Fibroblast of skin of left biceps (primary cell): ENCODE measurements at places on chromosomes 1 and 21.

DNA sequence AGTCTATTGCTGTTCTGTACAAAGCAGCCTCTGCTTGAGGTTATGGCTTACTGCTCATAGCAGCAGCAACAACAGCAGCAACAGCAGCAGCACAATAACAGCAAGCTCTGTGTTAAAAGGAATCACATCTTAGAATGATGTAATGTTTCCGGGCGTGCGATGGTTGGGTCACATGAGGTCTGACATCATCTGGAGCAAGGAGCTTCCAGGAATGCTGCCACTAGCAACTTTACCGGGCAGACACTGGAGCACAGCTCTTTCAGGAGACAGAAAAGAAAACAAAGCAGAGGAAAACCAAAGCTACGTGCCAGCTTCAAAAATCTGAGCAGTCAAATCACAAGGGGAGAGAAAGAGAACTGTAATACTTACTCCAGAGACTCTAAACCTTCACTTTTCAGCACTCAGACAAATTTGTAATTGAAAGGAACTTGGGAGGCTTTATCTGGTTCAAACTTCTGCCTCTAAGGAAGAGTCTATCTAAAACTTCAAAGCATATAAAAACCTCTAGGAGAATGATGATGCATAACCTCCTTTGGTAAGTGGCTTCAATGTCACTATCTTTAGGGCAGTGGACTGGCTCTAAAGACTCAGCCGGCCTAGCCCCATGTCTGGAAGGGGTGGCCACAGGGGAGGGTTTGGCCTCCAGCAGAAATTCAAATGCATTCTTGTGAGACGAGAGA, 28.3 kb upstream of the RAB3GAP2 start:
- peak; percentile 69 for DNase-seq

GRCh38 chr21:26515257-26515656, 57.8 kb downstream of the CYYR1 start:
- DNase-seq, result no peak

GRCh38 chr21:32044205-32045180, 171.7 kb downstream of the HUNK start:
- peak; percentile 72 for DNase-seq

DNA sequence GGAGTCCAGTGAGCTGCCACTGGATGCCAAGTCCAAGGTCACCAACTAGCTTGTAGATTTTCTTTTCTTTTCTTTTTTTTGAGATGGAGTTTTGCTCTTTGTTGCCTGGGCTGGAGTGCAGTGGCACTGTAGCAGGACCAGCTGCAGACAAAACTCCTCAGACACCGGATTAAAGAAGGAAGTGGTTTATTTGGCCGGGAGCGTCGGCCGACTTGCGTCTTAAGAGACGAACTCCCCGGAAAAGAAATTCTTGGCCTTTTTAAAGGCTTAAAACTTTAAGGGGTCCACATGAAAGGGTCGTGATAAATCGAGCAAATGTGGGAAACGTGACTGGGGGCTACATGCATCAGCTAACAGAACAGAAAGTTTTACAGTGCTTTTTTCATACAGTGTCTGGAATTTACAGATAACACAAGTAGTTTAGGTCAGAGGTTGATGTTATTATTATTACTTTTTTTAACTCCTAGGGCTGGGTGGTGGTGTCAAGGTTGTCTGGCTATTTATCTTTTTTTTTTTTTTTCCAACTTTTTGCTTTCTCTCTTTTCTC, 36.4 kb upstream of the CFAP126 start:
- DNase-seq, result no peak

GRCh38 chr1:8070381-8070811, 44.3 kb upstream of the ERRFI1 start:
- DNase-seq, result no peak

DNA sequence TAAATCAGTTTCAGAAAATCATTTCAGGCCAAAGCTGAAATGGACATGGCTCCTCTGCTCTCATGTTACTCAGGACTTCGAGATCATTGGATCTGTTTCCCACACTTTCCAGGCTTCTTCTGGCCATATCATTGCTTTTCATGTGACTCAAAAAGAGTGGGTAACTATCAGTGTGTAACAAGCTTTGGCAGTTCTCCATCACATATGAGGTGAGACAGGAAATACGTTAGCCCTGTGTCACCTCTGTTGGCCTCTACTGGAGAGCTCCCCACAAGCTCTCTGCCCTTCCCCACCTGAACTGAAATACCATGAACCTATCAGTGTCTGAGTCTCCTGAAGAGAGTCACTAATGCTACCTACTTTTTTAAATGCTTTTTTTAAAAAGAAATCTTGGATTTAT, 128.2 kb downstream of the LBR start:
- no peak for DNase-seq

- DNase-seq, result no peak
Observed at GRCh38 chr1:151711044-151711800, 5.4 kb downstream of the CELF3 start.

DNA sequence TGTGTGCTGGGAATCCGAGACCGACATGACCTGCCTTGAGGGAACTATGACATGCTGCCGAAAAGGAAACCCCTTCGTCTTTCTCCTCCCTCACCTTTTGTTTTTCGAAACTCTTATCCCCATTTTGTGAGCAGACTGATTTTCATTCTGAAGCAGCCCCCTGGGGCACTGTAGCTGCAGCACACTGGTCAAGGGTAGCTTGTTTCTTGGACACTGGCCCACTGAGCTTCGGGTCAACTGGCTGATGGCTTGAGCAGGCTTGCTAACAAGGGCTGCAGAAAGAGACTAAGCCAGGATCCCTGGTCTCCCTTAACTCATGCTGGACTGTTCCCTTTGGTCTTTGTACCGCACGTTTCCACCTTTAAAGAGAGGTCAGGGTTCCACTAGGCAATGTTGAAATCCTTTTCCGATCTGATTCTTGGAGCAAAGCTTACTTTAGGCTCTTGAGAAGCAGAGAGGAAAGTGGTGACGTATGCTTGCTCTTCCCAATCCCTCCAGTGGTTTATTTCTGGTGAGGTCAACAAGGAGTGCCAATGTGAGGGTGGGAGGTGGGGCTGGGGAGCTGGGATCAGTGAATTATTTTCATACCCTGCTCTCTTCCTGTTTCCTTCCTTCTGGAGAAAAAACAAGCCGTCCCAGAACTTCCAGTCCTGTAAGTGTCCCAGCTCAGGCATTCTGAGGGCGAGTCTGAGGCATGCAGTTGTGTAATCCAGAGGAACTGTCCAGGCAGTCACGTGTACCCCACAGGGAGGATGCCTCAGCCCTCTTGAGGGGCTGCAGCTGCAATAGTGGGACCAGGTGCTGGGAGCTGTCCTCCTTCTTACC, 7.6 kb downstream of the CYP4B1 start:
- no peak for DNase-seq

DNA sequence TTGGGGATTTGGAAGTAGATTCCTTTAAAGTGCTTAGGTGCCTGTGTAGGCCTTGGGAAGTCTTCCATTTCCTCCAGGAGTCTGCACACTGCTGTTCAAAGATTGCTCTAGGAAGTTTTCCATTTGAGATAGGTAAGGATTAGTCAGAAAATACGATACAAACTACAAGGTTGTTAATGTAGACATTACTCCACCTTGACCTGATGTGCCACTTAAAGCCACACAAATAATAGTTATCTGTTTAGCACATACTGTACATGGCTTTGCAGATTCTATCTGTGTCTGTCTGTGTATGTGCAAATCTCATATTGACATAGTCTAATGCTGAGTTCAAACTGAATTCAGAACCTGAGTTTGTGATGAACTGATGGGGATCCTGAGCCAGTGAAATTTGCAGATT, 118.4 kb downstream of the RHOU start:
- DNase-seq, result no peak

DNA sequence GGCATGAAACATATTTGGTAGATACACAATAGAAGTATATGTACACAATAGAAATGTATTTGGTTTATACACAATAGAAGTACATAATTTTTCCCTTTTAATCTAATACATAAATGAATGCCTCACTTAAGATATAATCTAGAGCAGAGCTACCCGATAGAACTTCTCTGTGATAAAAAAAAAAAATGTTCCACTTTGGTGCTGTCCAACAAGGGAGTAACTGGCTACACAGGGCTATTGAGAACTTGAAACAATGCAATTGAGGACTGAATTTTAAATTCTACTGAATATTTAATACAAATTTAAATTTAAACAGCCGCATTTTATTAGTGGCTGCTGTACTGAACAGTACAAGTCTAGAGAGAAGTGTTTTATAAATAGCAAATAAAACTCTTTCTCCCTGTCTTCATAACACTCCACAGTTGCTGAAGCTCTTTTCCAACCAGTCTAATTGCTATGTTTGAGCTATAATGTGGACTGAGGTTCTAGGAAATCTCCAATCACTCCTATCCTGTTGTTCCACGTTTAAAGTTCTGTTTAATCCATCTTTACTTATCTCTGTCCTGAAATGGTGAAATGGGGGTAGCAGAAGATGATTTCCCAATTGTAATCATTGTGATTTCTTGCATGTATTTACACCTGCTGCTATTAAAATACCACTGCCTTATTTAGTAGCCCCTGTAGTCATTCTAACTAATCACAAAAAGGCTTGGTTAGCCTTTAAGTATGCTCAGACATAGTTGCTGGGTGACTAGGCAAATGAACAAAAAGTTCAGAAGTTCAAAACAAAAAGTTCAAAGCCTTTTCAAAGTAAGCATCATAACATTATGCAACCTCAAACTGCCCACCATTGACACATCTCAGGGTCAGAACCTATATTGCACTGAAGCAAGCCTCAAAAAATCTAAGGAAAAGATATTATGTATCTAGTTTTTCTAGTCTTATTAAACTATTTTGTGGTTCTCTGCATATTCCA, 192.3 kb upstream of the C1orf87 start:
- DNase-seq, result no peak

DNA sequence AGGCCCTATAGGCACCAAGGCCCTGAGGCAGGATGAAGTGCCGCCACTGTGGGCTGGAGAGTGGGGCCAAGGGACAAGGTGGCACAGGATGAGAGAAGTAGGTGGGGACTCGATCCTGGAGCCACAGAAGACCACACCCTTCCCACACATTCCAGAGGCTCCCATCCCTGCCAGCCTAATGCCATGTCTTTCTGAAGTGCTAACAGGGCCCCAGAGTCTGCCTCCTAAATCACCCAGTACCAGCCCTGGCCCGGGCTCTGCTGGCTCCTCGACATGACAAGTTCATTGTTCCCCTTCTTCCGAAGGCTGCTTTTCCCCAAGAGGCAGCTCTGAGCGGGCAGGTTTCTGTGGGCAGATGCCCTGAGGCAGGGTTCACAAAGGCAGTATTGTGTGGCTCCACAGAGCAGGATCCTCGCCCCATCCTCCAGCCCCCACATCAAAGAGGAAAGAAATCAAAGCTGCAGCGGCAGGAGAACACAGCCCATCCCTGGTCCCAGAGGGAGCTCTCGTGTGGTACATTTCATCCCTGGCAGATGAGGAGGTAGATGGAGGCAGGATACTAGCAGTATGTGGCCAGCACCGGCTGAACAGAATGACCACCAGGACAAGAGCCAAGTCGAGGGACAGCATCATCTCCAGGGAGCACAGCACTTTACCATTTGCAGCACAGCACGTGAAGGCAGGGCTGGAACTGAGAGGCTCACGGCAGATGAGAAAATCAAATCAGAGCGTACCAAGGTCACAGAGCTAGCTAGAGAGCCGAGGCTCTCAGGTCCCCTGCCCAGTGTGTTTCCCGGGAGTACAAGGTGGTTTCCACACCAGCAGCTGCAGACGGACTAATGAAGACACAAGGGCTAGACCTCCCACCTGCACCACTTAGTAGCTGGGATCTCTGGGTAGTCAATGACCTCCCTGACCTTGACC, 64.8 kb downstream of the SYF2 start:
- no peak for DNase-seq

GRCh38 chr1:189216886-189217285, 1260.8 kb downstream of the BRINP3 start:
- no peak for DNase-seq

GRCh38 chr1:64960731-64961130, 5.6 kb downstream of the JAK1 start:
- DNase-seq, result no peak

- no peak for DNase-seq
Observed at GRCh38 chr21:33355355-33355754, 30.6 kb downstream of the IFNAR1 start.

GRCh38 chr21:45637883-45638282, 5.6 kb upstream of the PCBP3 start:
- no peak for DNase-seq

GRCh38 chr1:46001081-46001785, 131.2 kb downstream of the PIK3R3 start:
- no peak for DNase-seq

DNA sequence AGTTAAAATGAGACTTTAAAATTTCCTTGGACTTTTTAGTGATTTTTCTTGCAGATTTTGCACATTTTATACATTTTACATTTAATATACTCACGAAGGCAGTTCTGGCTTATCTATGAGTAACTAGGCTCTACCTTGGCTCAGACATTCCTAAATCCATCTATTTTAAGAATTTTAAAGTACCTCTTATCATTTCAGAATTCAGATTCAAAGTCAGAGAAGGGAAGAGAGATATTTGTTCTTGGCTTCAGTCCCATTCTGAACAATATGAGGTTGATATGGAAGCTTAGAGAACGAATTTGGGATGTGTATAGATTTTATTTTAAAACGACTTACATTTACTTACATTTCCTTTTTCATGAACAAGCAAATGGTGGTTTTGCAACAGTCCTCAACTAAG, 230.2 kb downstream of the LMO4 start:
- DNase-seq, result no peak

DNA sequence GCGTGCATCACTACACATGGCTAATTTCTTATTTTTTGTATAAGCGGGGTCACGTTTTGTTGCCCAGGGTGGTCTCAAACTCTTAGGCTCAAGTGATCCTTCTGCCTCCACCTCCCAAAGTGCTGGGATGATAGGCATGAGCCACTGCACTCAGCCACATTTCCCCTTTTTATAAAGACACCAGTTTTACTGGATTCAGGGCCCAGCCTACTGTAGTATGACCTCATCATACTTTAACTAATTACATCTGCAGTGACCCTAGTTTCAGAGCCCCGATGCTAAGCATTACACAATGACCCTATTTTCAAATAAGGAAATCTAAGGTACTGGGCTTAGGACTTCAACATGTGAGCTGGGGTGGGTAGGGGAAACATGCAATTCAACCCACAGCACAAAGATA, 31.8 kb upstream of the ENAH start:
- DNase-seq, result no peak

- DNase-seq, result no peak
Observed at GRCh38 chr1:1594602-1595260, 5.2 kb downstream of the FNDC10 start.
